ENCODE measurements at places on chromosomes 1 and 21.

DNA sequence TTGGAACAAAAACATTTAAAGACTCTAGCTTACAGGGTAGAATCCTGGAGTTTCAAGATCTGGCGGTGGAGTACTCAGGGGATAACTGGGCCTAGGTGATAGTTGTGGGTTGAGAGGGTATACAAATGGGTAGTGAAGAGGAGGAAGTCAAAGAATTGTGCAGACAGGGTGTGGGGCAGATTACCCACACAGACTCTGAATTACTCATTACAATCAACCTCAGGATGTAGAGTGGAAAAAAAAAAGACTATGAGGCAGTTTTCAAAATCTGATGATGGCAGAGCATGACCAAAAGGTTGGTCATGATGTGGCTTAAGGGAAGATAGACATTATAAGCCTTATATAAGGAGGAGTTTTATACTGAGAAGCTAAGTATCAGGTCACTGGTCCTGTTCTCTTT is 44.1 kb upstream of the GLIS1 start:
- no peak for DNase-seq

GRCh38 chr1:226637147-226637935 is 88.8 kb downstream of the STUM start:
- peak; percentile 55 for DNase-seq

- DNase-seq = no peak
These were observed 692 bp downstream of the DPH2 start for GRCh38 chr1:43970502-43970901.

DNA sequence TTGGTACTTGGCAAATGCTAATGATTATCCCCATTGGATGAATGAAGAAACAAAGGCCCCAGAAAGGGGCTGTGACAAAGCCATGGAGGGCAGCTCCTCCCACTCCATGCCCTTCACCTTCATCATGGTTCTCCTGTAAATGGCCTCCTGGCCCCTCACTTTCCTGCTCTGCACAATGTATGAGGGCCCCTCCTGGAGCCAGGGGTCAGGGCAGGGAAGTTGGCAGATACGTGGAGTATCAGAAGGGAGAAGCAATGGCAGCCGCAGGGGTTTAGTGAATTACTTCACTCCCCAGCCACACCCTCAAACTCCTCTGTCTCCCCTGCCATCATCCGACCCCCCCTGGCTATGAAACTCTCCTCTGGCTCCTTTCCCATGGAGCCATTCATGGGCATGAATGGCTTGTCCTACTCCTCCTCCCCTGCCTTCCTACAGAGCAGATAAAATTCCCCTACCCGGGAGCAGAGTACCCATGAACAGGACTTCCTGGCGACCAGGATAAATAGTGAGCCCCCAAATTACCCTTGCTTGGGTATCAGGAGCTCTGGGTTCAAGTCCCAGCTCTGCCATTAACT is 86.3 kb downstream of the CAMK2N1 start:
- DNase-seq = no peak

DNA sequence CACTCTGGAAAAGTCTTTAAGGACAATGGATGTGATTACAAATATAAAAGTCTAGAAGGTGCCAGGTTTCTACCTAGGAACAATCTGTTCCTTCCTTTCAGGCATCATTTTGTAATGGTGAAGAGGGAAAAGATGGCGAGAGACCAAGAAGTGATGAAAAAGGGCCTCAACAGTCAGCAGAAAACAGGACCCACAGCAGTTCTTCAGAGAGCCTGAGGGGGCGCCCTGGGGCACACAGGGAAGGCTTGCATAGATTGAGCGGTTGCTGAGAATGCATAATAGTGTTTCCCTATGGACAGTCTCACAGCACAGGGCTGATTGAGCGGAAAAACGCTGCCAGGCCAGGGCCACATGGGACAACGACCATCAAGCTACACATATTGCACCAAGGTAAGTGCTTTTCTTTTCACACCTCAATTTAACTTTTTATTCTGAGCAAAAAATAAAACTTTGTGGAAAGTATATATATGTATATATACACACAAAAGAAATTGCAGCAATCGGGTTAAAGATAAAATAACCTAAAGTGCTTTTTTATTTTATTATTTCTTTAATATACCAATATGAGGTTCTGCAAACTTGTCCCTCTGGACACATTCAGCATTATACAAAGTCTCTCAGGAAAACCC is 3.1 kb upstream of the YRDC start:
- DNase-seq = peak; percentile 78

GRCh38 chr1:234758851-234759250 is 148.9 kb upstream of the IRF2BP2 start:
- DNase-seq = no peak

DNA sequence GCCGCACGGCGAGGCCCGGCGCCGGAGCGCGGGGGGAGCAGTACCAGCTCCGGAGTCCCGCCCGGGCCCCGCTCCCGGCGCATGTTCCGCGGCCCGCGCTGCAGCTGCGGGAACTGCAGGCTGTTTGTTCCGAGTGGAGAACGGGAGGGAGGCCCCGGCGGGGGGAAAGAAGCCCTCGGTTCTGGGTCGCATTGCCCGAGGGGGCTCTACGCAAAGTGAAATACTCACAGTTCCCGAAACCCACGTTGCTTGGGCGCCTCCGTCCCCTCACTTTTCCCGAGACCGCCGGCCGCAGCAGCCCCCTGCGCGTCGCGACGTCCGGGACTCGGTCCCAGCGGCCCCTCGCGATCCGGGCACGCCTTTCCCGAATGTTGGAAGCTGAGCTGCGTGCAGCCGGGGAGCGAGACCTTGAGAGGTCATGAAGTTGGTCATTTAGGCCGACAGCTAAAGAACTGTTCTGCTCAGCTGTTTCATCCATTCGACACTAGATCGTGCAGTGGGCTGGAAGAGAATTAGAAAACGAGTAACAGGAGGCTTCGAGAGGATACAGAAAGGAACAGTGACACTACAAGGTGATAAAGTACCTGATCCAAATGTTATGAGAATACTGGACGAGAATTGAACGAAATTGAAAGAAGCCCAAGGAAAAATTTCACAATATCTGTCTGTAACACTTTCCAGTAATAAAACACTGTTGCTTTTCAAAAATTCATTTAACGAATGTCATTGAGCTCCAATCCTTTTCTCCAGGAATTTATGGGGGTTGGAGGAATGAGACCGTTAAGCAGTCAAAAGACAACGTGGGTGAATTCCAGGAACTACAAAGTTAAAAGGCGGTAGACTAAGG is 657 bp upstream of the LIN9 start:
- DNase-seq = no peak

DNA sequence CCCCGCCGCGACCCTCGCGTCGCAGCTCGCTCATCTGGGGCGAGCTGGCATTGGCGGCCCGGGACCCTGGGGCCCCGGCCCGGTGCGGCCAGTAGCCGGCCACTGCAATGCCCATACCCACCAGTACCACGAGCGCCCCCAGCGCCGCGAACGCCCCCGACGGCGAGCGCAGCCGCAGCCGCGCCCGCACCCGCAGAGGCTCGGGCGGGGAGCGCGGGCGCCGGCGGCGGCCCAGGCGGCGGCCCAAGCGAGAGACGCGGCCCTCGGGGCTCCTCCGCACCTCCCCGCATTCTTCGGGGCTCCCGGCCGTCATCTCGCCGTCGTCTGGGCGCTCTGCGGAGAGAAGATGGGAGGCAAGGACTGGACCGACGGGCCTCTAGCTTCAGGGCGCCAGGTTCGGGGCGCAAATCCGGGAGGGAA is 2.2 kb downstream of the TMEM200B start:
- DNase-seq = no peak

All from activated CD8-positive, alpha-beta memory T cell treated with anti-CD3 and anti-CD28 coated beads for 24 hours (primary cell).